Stimulated activated CD4-positive, alpha-beta T cell treated with anti-CD3 and anti-CD28 coated beads, Interleukin-4, amount 100 ng/mL, for 4 hours (primary cell): ENCODE measurements at places on chromosomes 5 and 9.

DNA sequence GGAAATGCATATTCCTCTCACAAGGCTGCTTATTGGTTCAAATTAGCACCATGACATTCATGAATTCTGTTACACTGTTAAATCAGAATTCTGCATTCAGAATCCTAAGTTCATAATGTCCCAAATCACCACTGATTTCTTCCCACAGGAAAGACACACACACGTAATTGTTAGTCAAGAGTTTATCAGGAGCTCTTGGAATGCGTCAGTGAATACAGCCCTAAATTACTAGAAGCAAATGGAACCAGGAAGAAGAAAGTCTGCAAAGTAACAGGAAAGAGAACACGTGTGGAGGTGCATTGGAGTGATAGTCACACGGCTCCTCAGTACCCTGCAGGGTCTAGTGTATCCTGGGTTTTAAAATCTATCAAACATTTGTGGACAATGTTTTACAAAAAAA lies 110.2 kb downstream of the ANXA2R start:
- DNase-seq: no peak

DNA sequence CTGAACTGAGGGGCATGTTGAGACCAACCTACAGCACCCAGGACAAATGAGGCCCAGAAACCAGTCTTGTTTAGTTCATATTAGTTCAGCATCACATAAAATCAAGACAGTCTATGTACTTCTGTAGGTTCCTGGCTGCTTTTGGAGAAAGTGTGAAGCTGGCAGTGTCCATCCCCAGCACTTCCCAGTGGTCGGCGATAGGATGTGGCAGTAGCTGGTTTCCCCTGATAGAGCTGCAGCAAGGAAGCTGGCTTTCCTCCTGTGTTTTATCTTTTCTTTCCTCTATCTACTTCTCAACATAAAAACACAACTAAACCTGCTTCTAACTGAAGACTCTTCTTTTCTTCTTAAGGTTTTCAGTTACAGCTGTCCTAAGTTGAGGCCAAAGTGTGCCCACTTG lies 43.0 kb upstream of the SLC46A2 start:
- no peak for DNase-seq

DNA sequence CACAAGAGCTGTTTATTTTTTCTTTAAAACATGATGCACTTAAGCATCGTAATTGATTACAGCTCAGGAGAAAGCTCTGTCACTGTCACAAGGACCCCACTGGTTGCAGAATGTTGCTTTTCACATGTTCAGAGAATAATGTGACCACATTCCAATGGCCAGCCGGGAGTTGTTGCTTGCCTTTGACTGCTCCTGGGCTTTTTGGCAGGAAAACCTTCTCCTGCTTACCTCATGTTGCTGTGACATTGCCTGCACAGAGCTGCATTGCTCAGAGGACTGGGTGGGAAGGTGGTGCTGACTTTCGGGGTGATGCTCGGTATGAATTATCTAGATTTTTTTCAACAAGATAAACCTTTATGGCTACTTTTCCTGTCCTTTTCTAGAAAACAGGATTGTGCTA lies 88.2 kb downstream of the PALM2AKAP2 start:
- DNase-seq: no peak

GRCh38 chr5:82218374-82219156 lies 59.6 kb downstream of the RPS23 start:
- no peak for DNase-seq

- DNase-seq: no peak
These were observed 579.7 kb upstream of the ZNF608 start for GRCh38 chr5:125326150-125326510.

DNA sequence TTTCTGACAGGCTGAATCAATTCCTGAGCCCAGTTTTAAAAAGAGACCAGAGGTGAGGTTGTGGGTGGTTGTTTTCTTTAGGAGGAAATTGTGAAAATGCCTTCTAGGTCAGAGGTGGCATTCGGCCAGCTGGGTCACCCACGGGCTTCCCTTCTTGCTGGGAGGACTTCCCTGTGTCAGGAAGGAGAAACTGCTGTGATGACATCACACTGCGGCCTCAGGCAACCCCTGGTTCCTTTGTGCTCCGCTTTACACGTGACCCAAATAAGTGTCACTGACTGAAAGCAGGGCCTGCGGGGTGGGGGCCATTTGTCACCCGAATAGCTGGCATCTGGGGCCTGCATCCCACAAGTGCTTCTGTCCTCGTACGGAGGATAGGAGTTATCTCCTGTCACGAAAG lies 39.7 kb downstream of the FABP6 start:
- no peak for DNase-seq

DNA sequence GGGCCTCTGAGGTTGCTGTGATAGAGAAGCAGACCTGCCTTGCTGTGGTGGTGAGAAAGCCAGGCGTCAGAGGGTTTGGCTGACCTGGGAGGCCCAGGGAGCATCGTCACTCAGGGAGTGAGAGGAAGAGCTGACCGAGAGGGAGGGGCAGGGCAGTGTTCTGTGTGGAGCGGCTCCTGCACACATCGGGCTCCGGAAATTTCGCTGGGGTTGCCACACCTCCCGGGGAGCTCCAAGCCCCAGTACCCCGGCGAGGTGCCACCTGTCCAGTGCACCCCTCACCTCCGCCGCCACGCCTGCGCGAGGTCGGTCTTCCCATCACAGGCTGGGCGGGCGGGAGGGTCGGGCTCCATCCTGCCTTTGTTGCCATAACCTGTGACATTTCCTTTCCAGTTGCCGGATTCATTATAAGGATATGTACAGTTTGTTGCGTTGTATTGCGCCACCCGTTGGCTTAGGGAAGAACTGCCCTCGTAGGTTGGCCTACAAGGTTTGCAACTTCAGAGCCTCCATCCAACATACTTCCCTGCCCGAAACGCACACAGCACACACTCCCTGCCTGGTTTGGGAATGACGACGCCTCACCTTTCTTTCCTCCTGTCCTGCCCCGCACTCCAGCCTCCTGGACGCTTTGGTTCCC lies 223.2 kb downstream of the CACNA1B start:
- no peak for DNase-seq

DNA sequence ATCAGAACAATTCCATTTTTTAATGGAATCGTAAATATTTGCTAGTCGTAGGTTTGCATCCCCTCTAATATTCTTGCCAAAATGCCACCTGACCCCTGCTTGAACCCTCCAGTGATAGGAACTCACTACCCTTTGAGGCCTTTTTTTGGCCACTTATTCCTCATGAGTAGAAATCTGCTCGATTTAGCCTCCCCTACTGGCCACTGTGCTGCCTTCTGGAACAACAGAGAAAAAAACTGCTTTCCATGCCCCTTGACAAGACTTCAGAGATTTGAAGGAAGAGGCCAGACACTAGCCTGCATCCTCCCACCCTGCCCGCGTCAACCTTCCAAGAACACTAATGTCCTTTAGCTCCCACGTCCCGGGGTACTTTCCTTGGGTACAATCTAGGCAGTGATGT lies 4.1 kb downstream of the CCDC69 start:
- DNase-seq: no peak

DNA sequence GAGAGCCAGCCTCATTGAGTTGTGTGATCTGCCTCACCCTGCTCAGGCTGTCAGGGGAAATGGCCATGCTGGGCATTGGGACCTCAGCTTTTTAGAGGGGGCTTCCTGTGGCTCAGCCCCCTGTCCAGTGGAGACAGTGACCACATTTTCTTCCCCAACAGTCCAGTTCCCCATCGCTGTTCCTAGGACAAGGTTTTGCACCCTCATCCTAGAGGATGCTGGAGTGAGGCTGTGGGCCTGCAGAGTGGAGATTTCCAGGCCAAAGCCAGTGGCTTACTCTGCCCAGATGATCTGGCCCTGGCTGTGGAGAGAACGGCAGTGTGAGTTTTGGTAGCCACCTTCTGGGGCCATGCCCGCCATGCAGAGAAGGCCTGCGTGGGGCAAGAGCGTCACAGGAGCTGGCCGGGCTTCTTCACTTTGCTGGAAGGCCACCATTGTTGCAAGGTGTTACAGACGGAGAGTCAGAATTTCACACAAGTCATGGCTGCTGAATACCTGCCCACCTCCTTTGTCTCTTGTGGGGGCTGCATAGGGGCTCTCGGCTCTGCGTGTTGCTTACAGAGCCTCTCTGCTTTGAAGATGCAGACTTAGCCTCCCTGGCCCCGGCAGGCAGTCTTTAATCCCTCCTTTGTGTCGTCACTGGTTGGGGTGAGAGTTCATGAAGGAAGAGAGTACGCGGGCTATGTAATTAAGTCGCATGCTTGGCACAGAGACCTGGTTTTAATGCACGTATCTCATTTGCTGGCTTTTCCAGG lies 35.2 kb upstream of the PITX1 start:
- no peak for DNase-seq

GRCh38 chr5:39570403-39571027 lies 145.7 kb upstream of the DAB2 start:
- no peak for DNase-seq

- no peak for DNase-seq
These were observed 198.1 kb downstream of the SYK start for GRCh38 chr9:90999425-91000397.

- no peak for DNase-seq
These were observed 22.4 kb upstream of the THG1L start for GRCh38 chr5:157708866-157709265.

- no peak for DNase-seq
These were observed 24.6 kb downstream of the TTF1 start for GRCh38 chr9:132381966-132382541.
